ENCODE measurements at places on chromosomes 4 and X.

DNA sequence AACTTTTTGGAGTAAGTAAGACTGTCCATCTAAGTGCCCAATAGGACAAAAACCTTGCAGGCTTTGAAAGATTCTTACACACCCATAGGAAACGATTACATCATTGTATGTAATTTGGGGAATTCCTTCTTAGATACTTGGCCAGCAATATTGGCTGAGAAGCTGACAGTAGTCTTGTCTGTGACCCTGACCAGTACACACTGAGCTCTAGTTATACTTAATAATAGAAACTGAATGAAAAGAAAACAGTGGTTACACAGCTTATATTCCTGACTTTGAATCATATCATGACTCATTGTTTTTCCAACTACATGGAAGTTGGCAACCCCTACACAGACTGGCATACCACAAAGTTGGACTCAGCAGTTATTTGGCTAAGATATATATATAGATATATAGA lies 7.1 kb upstream of the TLR2 start:
- DNase-seq: no peak

GRCh38 chrX:22136711-22137110 lies 104.6 kb downstream of the PHEX start:
- DNase-seq: no peak

GRCh38 chrX:21438792-21439191 lies 64.6 kb downstream of the CNKSR2 start:
- DNase-seq: no peak

GRCh38 chr4:121018543-121018942 lies 53.8 kb downstream of the NDNF start:
- DNase-seq: no peak

DNA sequence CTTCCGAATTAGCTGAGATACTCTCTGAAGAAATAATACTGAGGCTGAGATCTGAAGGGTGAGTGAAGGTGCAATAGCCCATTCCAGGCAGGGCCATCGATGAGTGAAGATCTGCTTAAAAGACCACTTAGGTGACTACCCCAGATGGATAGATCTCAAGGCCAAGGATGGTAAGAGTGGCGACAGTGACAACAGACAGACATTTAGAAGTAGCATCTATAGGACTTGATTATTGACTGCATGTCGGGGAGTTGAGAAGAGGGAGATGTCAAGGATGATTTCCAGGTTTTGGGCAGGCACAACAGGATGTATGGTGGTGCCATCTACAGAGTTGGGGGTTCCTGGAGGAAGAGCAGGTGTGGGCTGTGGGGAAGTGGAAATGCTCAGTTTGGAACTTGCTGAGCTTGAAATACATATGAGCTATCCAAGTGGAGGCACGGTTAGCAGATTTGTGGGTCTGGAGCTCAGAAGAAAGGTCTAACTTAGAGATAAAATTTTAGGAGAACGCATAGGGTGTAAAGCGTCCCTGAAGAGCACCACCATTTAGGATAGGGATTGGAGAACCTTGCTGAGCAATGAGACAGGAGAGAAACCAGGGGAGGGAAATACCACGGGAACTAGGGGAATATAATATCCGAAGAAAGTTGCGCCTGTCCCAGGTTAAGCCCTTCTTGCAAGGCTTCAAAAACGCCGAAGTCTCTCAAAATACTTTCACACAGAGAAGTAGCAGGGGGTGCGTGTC lies 688 bp downstream of the UFSP2 start:
- no peak for DNase-seq

DNA sequence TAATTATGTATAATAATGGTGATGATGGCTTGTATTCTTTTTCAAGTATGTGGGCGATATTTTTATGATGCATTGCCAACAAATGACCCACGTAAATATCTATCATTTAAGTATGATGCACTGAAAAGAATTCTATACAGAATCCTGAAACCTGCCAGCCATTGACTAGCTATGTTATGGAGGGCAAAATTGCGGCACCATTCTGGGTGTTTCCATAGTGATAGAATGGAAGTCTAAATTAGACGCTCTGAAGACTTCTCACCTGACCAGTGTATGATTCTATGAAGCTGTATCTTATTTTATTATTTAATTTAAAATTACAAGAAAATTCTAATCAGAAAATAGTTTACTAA lies 677 bp upstream of the CENPC start:
- DNase-seq: no peak

GRCh38 chr4:163447481-163447880 lies 26.1 kb downstream of the TKTL2 start:
- no peak for DNase-seq

DNA sequence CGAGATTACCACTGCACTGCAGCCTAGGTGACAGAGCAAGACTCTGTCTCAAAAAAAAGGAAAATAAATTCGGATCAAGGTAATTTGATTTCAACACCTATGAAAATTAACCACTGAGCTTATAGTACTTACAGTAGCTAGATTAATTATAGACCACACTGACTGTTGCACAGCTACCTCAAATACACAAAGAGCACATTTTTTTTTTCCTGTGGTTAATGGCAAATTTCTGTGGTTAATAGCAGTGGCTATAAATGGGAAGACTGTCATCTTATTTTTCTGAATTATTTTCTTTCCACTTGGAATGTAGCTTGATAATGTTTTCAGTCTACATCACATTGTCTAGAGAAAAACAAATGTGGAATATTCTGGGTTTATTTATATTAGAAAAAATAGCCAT lies 1661.6 kb upstream of the PCDH7 start:
- no peak for DNase-seq

DNA sequence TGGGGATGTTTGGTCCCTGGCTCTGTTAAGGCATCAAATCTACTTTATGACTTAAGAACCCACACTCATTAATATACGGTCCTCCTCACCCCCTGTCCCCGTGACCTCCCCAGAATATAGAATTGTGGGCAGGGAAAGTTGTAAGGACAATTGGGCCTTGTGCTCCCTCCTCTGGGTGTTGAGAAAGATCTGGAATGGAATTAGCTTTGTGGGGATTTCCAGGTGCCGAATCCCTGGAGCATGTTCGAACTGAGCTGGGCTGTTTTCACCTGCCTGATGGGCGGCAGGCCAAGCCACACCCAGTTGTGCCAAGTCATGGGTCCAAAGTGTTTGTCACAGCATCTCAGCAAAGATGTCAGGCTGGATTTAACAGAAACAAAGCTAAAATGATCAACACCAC lies 349.3 kb upstream of the KLF3 start:
- DNase-seq: no peak

- DNase-seq: no peak
Measured at GRCh38 chr4:177185151-177185550, 124.5 kb upstream of the NEIL3 start.

- DNase-seq: no peak
Measured at GRCh38 chr4:14345356-14345775, 656.9 kb upstream of the CPEB2 start.

- no peak for DNase-seq
Measured at GRCh38 chr4:38224850-38225249, 264.7 kb downstream of the PTTG2 start.

GRCh38 chr4:113899271-113900070 lies 80.0 kb downstream of the ARSJ start:
- DNase-seq: no peak

GRCh38 chr4:108337923-108338322 lies 169.2 kb upstream of the LEF1 start:
- no peak for DNase-seq

DNA sequence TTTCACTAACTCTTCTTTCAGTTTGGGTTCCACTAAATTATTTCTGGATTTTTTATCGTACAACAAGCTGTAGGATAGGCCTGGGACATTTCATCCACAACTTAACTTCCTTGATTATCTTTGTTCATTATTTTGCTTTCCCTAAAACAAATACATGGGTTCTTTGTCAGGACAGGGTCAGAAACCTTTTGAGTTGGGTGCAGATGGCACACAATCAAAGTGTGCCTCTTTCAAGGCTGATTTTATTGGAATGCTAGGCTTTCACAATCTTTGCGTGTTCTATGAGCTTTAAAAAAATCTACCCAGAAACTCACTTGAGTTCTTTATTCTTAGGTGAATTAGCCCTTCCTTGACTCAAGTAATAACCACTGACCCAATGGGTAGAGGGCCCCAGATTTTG lies 348.4 kb downstream of the FAM47B start:
- DNase-seq: no peak

GRCh38 chrX:72121383-72121782 lies 10.3 kb downstream of the RTL5 start:
- DNase-seq: no peak

GRCh38 chr4:73007526-73008100 lies 61.9 kb downstream of the COX18 start:
- DNase-seq: no peak

- no peak for DNase-seq
Measured at GRCh38 chrX:136251041-136251991, at the start of gene MAP7D3. TSS of gene MAP7D3 (minus strand) at chrX:136251400. CDS start at chrX:136251358, 42 bp downstream.

DNA sequence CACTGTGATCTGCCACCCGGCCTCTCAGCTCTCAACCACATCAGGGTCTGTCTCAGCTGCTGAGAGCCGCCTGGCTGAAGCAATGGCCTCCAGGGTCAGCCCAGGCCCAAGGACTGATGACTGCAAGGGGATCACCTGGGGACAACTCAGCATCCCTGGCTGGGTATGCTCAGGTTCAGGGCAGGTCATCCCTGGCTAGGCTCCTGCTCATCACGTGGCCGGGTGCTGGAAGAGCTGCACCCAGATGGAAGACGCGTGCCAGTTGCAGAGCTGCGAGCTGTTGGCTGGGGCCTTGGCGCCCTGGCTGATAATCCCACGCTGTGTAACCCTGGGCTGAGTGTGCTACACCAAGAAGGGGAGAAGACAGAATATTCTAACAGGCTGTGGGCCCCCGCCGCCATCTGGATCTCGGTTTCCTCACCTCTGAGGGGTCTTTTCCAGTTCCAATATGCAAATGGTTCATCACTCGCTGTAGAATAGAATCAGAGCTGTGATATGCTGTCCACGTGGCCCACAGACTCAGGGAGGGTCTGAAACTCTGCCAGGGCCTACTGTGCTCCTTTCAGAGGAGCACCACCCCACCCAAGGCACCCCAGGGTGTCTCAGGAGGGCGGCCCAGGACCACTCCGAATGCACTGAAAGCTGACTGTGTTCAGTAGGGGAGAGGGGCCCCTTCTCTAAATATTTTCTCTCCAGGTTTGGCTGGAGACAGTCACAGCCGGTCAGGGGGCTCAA lies 338.8 kb downstream of the BCOR start:
- no peak for DNase-seq

- no peak for DNase-seq
Measured at GRCh38 chrX:138917781-138918180, 206.3 kb upstream of the FGF13 start.

DNA sequence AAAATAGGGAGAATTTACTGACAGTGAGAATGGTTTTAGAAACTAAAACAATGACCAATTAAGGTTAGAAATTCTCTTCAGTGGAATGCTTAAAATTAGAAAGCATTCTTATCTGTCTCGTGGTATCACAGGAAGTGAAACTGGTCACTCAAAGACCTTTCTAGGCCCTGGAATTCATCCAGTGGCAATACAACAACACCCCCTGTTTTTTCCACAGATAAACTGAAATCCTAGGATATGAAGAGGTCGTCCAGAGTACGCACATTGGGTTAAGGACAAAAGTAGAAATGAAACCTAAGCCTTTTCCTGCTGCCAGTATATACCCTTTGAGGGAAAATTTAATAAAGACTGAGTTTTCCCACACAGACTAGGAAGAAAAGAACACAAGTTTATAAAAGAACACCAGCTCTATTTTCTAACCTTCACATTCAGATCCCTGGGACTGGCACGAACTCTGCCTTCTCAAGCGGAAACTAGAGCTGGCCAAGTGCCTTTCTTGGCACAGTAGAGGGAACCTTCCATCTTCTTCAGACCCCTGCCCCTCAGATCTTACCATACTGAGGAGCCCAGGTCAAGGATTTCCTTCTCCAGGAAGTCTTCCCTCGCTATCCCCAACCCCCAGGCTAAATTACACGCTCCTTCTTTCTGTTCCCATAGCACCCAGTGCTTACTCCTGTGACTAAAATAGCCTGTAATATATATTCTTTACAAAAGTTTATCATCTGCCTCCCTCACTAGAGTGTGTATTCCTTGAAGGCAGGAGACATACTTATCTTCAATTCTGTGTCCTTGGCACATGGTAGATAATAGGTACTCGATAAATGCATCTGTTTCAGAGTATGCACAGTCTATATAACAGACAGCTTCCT lies 16.9 kb downstream of the LHFPL1 start:
- DNase-seq: no peak

- no peak for DNase-seq
Measured at GRCh38 chr4:67437974-67438713, 107.2 kb downstream of the CENPC start.

DNA sequence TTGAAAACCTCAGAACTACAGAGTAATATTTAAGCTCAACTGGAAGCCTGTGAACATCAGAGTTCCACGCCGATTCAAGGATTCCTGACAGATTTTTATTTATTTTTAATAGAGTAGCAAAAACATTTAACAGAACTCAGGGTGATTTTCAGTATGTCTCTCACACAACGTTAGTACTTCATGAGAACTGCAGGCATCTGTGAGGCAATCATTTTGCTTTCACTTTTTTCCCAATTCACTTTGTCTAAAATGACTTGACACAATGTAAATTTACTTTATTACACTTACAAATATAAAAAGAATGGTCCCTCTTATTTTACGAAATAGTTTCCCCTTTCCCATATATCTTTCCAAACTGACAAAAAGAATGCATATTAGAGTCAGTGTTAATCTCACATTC lies 869.5 kb upstream of the EPHA5 start:
- DNase-seq: no peak

GRCh38 chr4:48804584-48805301 lies 24.7 kb upstream of the FRYL start:
- DNase-seq: no peak

- DNase-seq: no peak
Measured at GRCh38 chr4:29047341-29048041, 1672.7 kb upstream of the PCDH7 start.

GRCh38 chr4:2442175-2442993 lies 23.6 kb downstream of the CFAP99 start:
- no peak for DNase-seq

GRCh38 chr4:154456889-154457288 lies 34.7 kb downstream of the DCHS2 start:
- no peak for DNase-seq

- no peak for DNase-seq
Measured at GRCh38 chrX:85570496-85570895, 191.0 kb upstream of the POF1B start.

- DNase-seq: no peak
Measured at GRCh38 chr4:38805530-38806145, 1.0 kb upstream of the TLR1 start.

Data from cortex of kidney (tissue), 1 donor.